Astrocyte of the cerebellum (primary cell): ENCODE measurements at places on chromosomes 2 and 18.

- DNase-seq, result peak; percentile 6
These were observed 82.4 kb downstream of the BCL2 start for GRCh38 chr18:63236921-63237846.

GRCh38 chr18:49766646-49767045, 46.7 kb downstream of the ACAA2 start:
- no peak for DNase-seq

DNA sequence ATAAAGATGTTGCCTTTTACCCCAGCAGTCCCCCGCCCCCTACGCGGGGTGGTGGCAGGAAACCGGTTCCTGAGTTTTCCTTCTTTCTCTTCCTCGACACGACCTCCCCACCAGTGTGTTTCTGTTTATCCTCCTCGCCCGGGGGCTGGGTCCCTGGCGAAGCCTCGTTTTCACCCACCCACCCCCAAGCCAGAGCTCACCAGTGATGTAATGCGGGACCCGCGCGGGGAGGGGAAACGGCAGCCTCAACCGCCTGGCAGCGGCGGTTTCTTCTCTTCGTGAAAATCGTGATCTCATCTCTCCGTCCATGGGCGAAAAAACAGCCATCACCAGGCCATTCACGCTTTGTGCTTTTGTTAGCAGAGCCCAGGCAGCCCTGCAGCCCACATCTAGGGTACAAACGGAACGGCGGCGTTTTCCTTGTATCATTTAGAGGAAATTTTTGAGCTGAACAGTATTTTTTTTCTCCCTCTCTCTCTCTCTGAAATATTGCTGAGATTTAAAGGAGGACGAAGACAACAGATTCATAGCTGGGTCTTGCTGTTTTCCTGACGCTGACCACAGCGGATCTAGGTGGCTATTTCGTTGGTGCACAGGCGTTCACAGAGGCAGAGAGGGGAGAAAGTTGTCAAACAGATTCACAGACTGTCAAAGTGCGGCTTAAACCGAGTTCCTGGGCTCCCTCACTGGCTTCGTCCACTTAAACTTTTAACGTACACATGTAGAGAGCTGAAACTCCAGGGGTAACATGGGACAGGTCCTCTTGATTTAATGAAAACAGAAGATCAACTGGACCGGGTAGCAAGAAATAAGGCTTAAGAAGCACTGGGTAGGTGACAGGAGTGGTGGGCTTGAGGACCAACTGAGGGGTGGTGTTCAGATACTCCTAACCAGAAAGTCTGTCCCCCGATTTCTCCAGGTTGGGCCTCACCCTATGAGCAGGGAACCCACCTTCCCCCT, 21.9 kb upstream of the PAX3 start:
- DNase-seq, result no peak

DNA sequence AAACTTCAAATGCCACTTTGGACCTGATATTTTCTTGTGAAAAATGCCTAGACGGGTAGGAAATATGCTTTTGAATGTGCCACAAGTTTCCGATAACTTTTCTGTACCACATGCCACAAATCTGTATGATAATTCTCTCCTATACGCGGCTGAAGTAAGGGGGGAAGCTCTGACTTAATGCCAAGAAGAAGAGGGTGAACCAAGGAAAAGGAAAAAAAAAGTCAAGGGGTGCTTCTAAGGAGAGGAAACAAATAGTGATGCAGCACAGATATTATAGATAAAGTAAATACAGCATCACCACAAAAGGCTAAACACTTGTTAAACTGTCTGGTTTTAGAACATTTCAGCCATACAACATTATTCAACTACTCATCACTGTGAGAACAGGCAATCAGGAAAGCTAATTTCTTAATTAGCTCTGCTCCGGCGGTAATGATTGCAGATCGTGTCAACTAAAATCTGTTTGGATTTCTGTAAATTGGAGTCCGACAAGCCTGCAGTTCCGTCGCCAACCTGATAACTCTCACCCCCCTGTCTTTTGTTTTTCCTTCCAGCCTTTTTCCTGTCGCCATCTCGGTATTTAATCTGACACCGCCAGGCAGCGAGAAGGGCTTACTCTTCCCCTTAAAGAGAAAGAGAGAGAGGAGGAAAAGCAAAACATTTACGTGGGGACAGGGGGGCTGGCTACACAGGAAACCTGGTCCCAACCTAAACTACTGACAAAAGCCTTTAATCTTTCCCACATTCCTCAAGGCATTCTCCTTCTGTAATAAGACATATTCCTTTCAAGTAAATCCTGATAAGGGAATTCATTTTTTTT, 67.5 kb downstream of the ZEB2 start:
- no peak for DNase-seq

DNA sequence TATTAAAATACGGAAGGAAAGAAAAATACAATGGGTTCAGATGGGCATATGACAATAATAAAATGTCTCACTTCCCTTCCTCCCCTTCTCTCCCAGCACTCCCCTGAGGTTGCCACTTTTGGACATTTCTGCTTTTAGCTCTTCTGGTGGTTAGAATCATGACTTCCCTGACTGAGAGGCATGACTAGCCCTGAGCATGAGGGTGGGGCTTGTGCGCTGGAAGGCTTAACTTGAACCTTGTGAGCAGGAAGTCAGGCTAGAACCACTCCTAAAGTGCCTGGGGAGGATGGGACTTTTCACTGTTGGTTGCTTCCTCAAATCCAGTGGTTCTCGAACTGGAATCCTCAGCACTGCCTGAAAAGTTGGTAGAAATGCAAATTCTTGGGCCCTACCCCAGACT, 19.7 kb upstream of the ARHGAP25 start:
- DNase-seq, result no peak

DNA sequence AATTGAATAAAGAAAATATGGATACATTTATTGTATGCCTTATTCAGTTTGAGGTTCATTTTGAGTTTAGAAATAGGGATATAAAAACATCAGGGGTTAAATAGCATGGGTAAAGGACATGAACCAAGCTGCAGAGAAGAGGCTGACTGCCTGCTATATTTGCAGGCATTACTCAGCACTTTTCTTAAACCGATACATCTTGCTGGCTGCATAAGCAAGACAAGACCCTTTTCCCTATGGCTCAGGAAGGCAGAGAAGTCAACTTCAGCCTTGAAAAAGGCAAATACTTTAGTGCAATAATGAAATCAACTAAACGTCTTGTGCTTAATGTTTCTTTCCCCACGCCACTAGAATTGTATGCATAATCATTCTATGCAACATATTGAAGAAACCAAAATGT, 36.4 kb downstream of the SCN1A start:
- no peak for DNase-seq

- DNase-seq, result no peak
These were observed 191.4 kb upstream of the CHAC2 start for GRCh38 chr2:53576166-53576565.

DNA sequence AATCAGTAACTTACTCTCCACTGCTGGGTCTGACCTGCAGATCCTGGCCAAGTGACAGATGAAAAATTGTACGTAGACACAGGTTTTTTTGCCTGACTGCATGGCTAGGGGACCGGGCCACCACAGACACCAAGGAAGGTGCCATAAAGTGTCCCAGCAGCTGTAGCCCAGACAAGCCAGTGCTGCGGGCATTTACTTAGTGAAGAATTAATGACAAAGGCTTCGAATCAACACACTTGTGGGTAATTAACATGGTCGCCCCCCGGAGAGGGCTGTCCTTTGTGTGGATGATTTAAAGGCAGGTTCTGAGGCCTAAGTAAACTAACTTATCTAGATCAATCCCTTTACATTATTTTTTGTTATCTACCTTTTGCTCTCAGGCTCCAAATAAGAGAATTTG, 1709.1 kb upstream of the LRRTM1 start:
- DNase-seq, result no peak

DNA sequence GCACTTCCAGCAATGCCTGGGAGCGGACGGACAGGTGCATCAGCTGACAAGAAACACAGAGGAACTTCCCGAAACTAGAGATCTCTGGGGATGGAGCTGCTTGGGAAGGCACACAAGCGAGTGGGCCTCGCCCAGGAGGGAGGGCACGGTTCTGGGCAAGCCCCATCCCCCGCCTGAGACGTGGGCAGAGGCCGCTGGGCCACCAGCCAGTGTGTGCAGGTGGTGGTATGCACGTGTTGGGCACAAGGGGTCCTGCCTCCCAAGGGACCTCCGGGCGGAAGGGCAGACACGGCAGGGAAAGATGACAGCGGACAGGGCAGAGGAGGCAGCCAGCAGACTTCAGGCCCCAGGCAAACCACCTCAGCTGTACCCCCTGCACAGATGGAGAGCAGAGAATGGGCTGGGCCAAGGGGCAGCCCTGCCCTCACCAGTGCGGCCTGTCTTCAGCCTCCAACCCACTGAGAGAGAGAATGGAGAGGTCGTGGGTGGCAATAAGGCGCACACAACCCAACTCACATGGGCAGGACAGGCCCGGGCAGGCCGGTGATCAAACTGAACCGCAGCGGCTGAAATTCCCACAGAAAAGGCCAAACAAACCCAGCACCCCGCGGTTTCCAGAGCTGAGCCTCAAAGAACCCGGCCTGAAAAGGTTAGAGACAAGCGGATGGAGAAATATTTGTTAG, 51.2 kb downstream of the HDAC4 start:
- DNase-seq, result peak; percentile 77

DNA sequence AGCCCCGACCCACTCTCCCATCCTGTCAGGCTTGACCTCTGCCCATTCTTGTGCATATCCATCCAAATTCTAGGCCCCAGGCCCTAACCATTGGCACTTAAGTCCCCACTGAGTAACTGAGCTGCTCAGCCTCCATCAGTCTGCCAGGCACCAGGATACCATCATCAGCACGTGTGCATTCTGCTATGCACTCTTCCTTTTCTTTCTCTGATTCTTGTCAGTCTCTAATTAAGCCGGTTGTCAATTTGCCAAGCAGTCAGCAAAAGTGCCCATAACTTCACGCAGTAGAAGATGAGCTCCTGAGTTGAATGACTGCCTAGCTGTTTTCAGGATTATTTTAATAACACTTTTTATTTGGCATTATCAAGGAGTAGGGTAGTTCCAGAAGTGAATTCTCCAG, 107.2 kb downstream of the FEZ2 start:
- DNase-seq, result no peak

GRCh38 chr2:201774546-201774945, 6.2 kb downstream of the ALS2 start:
- no peak for DNase-seq

GRCh38 chr2:15832030-15832709, 108.2 kb upstream of the MYCN start:
- no peak for DNase-seq

GRCh38 chr2:127388423-127389164, 819 bp upstream of the MAP3K2 start:
- no peak for DNase-seq

- DNase-seq, result no peak
These were observed 48.8 kb downstream of the TCF7L1 start for GRCh38 chr2:85181844-85182456.

DNA sequence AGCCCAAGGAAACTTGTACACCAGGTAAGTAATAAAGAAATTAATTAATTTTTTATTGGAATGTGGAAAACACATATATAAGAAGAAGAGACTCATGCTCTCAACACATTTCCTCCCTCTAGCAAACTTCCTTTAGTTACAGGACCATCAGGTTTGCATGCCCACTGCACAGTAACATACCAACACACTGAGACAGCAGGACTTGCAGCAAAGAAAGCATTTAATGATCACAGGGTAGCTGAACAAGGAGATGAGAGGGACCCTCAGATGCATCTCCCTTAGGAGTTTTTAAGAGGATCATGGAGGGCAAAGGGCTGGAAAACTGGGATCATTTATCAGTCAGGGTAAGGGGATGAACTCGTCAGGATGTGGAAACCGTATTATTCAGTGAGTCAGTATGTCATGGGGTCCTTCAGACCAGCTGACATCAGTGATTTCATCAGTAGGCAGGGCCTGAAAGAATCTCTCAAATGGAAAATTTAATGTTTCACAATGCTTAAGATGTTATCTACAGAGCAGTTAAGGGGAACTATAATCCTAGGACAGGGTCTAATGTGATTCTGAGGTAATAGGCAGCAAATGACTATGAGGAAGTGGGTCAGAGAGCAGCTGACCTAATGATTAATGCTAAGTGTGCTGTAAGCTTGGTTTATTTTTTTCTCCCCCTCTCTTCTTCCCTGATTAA, 193.8 kb upstream of the RND3 start:
- no peak for DNase-seq

DNA sequence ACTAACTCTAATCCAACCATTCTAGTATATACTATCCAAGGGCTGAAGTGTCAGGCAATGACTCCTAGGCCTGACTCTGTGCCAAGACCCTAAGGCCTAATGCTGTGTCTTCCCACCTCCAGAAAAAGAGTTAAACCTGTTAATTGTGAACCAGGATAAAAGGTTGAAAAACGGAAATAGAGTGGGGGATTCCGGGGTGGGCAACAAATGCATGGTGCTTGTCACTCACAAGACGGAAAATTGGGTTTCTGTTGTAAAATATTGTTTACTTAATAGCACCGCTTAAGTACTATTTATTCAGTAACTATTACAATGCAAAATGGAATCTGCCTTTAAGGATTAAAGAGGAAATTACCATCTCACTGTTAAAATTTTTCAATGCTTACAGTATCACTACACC, 3.2 kb downstream of the STK17B start:
- no peak for DNase-seq

- peak; percentile 28 for DNase-seq
These were observed 95.0 kb upstream of the CCDC68 start for GRCh38 chr18:55054021-55054990.

GRCh38 chr2:17579605-17580318, 39.3 kb downstream of the VSNL1 start:
- DNase-seq, result no peak

- DNase-seq, result no peak
These were observed 16.0 kb upstream of the TBR1 start for GRCh38 chr2:161400076-161400475.

DNA sequence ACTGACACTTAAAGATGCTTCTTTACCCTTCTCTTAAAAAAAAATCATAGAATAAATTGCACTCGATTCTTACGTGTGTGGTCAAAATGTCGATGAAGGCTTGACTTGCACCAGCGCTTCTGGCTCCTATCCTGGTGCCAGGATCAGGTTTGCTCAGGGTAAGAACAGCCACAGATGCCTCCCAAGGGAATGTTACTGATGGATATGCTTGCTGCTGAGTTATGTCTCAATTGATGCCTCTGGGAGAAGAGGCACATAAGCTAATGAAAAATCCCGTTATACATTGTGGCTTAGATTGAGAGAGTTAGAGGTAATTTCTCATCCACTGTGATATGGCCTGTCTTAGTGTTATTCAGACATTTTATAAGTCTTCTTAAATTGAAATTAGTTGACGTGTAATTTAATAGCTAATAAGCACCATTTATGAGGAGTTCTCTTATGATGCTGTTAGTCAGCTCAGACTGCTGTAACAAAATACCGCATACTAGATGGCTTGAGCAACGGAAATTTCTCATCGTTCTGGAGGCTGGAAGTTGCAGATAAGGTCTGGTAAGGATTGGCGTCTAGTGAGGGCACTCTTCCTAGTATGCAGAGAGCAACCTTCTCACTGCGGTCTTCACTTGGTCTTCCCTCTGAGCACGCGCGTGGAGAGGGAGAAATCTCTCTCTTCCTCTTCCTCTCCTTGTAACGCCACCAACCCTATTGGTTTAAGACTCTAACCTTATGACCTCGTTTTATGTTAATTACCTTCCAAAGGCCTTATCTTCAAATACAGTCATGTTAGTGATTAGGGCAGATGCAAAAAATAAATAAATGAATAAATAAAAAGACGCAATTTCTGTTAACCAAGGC, 116.6 kb upstream of the NOSTRIN start:
- no peak for DNase-seq

- DNase-seq, result no peak
These were observed 1.8 kb downstream of the B3GNT7 start for GRCh38 chr2:231397011-231397927.

- DNase-seq, result no peak
These were observed 36.8 kb downstream of the DRC1 start for GRCh38 chr2:26438526-26438925.

- DNase-seq, result no peak
These were observed 72.9 kb downstream of the CLHC1 start for GRCh38 chr2:55159037-55159651.

GRCh38 chr2:7962161-7962560, 719.7 kb upstream of the ID2 start:
- no peak for DNase-seq
